Upper lobe of left lung (tissue), 6 donors: ENCODE measurements at places on chromosomes 3 and 15. TPM values are rescaled to one million over a fixed set of nuclear protein-coding genes. Genes with fewer than 3 reads are reported as not detected.

DNA sequence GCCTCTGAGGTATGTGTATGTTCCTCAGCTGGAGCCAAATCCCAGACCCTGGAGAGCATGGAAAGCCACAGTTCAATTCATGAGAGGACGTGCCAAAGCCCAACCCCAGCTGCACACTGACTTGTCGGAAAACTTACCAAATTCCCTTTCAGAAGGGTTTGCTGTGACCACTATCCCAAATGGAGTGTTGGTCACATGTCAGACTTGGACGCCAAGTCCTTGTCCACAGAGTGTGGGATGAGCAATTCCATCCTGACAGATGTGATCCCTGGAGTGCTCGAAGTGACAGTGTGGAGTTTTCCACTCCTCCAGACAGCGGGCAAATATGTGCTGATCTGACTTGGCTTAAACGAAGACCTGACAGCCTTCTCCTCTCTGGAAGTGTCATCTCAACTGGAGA is 71.2 kb downstream of the RORA start:
- peak; percentile 27 for DNase-seq

- DNase-seq, result no peak
Observed at GRCh38 chr3:55935241-55935640, 448.1 kb upstream of the WNT5A start.

DNA sequence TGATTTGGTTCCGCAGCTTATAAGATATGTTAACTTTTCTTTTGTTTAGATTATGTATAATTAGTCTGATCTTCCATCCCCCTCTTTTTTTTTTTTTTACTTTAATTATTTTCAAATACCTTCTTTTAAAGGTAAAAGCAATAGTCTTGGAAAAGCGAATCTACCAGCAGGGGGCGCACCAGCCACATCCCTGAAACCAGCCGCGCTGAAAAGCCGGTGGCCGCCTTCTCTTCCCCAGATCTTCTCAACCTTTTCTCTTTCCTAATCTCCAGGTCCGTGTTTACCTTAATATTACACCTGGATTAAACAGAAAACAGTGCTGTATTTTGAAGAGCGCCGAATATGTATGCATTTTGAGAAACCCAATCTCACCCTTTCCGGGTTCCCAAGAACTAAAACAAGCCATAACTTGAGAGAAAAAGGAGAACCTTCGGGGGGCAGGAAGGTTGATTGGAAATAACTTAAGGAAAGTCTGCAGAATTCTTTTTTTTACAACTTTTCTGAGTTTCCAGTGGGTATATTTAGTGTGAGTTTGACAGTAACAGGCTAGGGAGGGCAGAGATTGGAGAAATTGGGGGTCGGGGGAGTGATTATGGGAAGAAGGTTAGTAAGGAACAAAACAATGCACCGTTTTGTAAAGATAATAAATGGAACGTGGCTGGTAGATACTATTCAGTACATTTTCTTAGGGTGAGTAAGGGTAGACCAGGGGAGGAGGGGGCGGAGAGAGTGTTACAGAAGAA is 2.0 kb upstream of the SOX2 start:
- DNase-seq, result no peak

ETV5 gene
- total RNA-seq, result 49.6 TPM

C15orf62 gene
- total RNA-seq, result 1.2 TPM
